Left renal pelvis (tissue), 4 donors: ENCODE measurements at places on chromosomes 4 and X.

DNA sequence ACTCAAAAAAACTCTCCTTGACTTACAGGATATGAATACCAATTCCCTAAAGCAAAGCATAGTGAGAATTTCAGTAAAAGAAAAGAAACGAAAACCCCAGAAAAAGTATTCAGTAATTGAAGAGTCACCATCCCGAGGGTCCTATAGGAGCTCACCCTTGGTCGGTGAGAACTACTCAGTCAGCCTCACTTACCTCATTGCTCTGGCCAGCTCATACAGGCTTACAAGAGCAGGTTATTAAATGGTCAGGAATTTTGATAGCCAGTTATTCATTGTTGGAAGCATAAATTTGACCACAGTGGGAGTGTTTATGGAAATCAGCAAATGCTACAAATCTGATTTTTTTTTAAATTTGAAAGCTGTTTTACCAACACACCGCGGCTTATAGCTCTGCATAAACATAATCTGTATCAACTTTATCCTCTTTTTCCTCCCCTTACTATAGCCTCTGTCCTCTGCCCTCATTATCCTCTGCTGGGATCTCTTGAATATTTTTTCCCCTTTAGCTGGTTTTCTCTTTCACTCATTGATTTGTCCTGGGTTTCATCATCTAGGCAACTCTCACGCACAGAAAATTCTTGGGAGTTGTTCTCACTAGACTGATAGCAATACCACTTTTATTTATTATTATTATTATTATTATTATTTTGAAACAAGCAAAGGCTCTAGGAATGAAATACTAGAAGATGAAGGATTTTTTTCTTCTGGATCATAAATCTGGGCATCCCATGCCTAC, 11.0 kb upstream of the CXCL2 start:
- DNase-seq: no peak

- no peak for DNase-seq
Measured at GRCh38 chr4:47084111-47084510, 52.7 kb downstream of the GABRB1 start.

- no peak for DNase-seq
Measured at GRCh38 chrX:18855919-18856644, 127.8 kb downstream of the PHKA2 start.

- DNase-seq: no peak
Measured at GRCh38 chr4:182265881-182266280, 22.7 kb downstream of the TENM3 start.

DNA sequence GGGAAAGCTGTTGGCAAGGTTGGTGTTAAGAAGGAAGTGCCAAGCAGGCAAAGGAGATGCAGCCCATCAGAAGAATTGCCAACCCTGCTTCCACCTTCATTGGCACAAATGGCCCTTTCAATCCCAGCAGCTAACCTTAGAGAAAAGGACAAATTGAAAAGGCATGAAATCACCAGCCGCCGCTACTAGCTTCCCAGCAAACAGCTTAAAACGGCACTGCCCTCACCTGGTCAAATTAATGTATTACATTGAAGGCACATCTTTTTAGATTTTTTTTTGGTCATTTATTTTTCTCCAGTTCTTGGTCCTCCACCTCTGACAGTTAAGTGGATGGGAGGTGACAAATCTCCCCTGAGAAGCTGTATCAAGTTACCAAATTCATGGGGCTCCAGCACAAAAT, 51.0 kb upstream of the NHSL2 start:
- DNase-seq: no peak
